RWPE2 (cell line): ENCODE measurements at places on chromosomes 5 and 9.

DNA sequence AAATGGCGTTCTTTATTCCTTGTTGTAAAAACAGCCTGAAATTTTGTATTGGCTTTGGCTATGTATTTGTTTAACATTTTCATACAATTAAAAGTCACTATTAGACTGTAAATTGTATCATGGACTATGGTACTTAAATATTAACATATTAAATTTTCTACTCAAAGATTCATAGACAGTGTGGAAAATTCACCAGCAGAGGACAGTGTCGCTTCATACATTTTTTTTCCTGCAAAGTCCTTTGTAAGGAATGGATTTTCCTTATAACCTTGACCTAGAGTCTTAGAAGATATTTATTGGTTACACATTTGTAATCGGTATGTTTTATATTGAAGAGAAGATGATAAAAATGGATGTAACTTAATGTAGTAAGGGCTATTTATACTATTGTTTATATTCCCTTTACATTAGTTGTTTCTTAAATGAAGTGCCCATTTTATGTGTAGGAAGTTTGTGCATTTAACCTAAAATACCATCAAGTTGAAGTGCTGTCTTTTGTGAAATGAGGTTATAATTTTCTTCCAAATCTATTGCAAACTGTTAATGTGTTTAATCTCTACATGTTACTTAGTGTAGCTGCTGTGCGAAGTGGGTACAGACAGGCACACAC lies 150.1 kb downstream of the KDM4C start:
- no peak for DNase-seq

DNA sequence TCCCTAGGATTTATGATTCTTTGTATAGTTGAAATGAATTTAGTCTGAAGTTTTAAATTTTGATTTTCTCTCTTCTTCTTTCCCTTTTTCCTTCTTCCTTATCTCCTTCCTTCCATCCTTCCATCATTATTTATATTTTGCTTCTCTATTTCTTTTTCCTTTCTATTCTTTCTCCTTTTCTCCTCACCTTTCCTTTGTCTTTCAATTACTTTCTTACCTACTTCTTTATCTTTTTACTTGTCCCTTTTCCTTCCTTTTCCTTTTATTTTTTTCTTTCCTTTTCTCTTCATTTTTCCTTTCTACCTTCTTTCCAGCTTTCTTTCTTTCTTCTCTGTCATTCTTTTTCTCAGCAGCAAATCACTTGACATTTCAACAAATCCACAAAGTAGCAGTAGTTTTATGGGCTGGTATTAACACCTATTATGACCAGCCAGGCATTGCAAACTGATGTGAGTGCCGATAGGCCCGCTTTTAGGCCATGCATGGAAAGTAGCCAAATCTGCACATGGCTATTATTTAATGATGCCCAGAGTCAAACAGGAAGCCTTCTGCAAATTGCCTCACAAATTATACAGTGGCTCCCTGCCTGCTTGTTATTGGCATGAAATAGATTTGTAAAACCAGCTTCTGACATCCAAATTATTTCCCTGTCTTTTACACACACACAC lies 37.1 kb upstream of the NR3C1 start:
- no peak for DNase-seq

- no peak for DNase-seq
Observed at GRCh38 chr9:75850459-75851200, 39.8 kb upstream of the PCSK5 start.

DNA sequence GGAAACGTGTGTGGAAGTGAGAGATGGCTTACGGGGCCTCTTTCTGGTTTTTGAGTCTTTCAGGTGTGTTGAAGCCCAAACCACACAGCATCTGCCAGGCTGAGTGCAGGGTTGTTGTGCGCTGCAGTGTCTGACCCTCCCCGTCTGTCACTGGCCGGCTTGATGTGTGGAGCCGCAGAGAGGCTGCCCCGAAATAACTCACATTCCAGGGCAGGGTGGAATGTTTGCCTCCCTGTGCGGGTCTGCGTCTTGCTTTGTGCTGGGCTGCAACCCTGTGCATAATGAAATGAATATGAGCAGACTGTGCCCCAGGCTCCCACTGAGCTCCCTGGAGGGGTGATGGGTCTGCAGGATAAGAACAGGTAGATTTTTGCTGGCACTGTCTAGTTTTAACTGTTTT lies 9.9 kb upstream of the PLEKHG4B start:
- no peak for DNase-seq

- DNase-seq: no peak
Observed at GRCh38 chr5:175654807-175655206, 3.1 kb upstream of the HRH2 start.

- no peak for DNase-seq
Observed at GRCh38 chr5:65961633-65962032, 35.3 kb downstream of the ERBIN start.

- no peak for DNase-seq
Observed at GRCh38 chr5:35618781-35619180, 1.1 kb downstream of the SPEF2 start.

GRCh38 chr9:89765211-89765946 lies 160.6 kb downstream of the GADD45G start:
- DNase-seq: no peak

DNA sequence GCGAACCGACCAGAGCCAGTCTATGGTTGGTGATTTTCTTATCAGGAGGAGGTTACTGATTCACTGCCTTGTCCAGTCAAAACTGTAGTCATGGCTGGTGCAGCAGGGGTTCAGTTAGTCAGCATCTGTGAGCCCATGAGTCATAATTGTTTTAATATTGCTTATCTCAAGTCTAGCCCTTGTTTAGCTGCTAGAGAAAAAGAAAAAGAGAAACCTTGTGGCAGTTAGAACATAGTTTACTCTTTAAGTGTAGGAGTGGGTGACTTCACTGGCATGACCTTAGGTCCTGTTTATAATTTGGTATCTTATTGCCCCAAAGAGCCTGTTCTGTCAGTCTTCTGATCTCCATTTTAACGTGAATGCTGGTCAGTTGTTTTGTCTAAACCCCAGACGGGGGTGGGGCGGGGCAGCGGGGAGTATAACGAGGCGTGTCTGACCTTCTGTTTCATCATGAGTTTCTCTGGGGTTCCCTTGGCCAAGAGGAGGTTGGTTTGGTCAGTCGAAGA lies 76.9 kb upstream of the NFIL3 start:
- DNase-seq: no peak

DNA sequence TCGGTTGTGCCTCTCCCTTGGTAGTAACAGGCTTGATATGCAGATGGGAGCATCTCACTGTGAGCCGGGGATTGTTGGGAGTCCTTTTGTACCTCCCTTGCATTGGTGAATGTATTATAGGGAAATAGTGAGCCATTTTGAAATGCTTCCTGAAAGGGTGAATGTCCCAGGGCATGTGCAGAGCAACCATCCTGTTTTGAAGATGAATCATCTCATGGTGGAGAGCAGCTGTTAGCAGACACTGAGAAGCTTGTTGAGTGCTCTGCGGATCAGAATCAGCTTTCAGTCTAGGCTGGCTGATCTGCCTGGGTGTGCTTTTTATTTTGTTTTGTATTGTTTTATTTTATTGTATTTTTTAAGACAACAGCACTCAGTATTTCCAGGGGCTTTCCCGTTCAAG lies 29.7 kb downstream of the SLC36A1 start:
- DNase-seq: no peak

- no peak for DNase-seq
Observed at GRCh38 chr5:149611326-149611725, 30.0 kb downstream of the ARHGEF37 start.

- DNase-seq: no peak
Observed at GRCh38 chr5:81180780-81181460, 52.2 kb upstream of the CKMT2 start.
